ENCODE measurements at places on chromosomes 7 and 10. TPM values are rescaled to one million over a fixed set of nuclear protein-coding genes. Genes with fewer than 3 reads are reported as not detected.

DNA sequence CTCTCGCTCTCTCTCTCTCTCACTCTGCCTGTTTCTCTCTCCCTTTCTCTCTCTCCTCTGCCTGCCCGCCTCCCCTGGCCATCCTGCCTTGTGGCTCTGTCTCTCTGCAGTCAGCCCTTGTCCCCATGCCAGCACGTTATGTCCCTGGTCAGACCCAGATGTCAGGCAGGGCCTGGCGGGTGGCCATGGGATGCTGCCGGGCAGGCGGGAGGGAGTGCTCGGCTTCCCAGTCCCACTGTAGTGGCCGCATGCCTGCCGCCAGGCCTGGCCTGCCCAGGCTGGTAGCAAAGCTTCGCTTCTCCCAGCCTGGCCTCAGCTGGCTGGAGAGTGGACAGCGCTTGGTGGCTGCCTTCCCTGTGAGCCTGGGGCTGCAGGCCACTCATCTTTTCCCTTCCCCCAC is 121.5 kb upstream of the ZNF716 start:
- peaks cover 1% of the 10 kb centered on the region for H3K36me3 ChIP-seq
- no peak for DNase-seq
- H3K4me3 ChIP-seq, result no peak overlapping the region
- H3K27ac ChIP-seq, result no peak overlapping the region
- no peaks in the 10 kb centered on the region for H3K27me3 ChIP-seq

DNA sequence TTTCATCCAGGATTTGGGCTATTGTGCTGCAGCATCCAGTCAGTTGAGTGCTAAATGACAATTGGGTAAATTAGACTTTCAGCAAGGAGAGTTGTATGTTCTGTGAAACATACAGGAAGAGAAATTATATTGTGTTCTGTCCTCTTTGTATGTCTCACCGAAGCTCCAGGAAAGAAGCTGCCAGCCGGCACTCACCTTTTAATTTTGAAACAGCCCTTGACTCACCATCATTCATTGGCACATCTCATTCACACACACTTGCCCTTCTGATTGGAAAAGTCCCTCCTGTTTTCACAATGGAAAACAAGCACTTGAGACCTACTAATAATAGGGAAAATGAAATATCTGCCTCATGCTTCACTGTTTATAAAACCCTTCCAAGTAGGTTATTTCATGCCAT is 495.6 kb downstream of the RPS24 start:
- DNase-seq, result no peak
- peaks cover 10% of the 10 kb centered on the region for H3K27me3 ChIP-seq
- no peaks in the 10 kb centered on the region for H3K36me3 ChIP-seq
- H3K27ac ChIP-seq, result no peak overlapping the region
- H3K4me1 ChIP-seq, result no peaks in the 10 kb centered on the region

GRCh38 chr10:132471484-132471883 is 66.1 kb upstream of the INPP5A start:
- peaks cover 6% of the 10 kb centered on the region for H3K4me1 ChIP-seq
- peaks cover 9% of the 10 kb centered on the region for H3K27me3 ChIP-seq
- H3K36me3 ChIP-seq, result no peaks in the 10 kb centered on the region
- H3K4me3 ChIP-seq, result no peak overlapping the region

DNA sequence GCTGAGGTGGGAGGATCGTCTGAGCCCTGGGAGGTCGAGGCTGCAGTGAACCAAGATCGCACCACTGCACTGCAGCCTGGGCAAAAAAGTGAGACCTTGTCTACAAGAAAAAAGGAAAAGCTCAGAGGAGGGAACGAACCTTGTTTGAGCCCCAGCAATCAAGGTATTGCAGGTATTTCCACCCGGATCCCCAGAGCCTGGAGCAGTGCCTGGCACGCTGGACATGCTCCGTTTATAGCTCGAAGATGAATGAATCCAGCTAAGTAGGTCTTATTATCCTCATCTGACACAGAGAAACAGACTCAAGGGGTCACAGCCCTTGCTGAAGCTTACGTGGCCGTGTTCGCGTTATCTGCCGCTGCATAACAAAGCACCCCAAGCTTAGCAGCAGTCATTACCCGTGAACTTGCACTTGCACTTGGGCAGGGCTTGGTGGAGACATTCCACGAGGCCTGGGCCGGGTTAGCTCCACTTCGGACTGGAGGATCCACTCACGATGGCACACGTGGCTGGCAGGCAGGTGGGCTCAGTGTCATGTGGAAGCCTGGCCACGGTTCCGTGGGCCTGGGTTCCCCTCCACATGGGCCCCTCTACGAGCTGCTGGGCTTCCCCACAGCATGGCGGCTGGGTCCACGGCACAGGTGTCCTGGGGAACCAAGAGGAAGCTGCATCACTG is 3.2 kb upstream of the COX19 start:
- no peak overlapping the region for H3K4me3 ChIP-seq
- peaks cover 3% of the 10 kb centered on the region for H3K4me1 ChIP-seq
- DNase-seq, result no peak
- H3K27ac ChIP-seq, result no peak overlapping the region
- H3K27me3 ChIP-seq, result no peaks in the 10 kb centered on the region

DNA sequence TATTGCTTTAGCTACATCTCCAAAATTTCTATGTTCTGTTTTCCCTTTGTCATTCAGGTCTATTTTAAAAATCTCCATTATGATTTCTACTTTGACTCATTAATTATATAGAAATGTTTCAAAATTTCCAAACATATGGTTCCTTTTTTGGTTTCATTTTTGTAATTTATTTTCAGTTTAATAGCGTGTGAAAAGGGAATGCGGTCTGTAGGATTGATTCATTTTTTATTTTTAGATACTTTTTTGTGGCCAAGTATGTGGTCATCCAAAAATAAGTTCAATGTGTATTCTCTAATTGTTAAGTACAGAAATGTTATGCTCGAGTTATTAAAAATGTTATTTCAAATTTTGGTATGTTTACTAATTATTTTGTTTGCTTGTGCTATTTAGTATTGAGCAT is 72.5 kb upstream of the ANKRD1 start:
- peaks cover 2% of the 10 kb centered on the region for H3K4me1 ChIP-seq
- no peak overlapping the region for H3K4me3 ChIP-seq
- H3K27me3 ChIP-seq, result peaks cover 5% of the 10 kb centered on the region
- no peak for DNase-seq
- H3K27ac ChIP-seq, result no peak overlapping the region
- H3K36me3 ChIP-seq, result no peaks in the 10 kb centered on the region

Gene SPDYE5
- total RNA-seq, result not detected

Gene GIMAP7
- total RNA-seq, result 44.1 TPM

Gene GRM8
- not detected for total RNA-seq

Gene LIPJ
- not detected for total RNA-seq

Gene SUMF2
- total RNA-seq, result 133 TPM

Gene CLDN4
- total RNA-seq, result 0.14 TPM

Gene MACROH2A2
- total RNA-seq, result 4.1 TPM

All from activated CD4-positive, alpha-beta memory T cell treated with anti-CD3 and anti-CD28 coated beads for 36 hours (primary cell).